ENCODE measurements at places on chromosomes 2 and 18. TPM values are rescaled to one million over a fixed set of nuclear protein-coding genes. Genes with fewer than 3 reads are reported as not detected.

The ASXL3 gene
- polyA plus RNA-seq: not detected

The HOXD4 gene
- polyA plus RNA-seq: not detected

The SERPINB13 gene
- polyA plus RNA-seq: not detected

The FIGLA gene
- not detected for polyA plus RNA-seq

The DSEL gene
- 0.07 TPM for polyA plus RNA-seq

- peak; percentile 60 for DNase-seq
Measured at GRCh38 chr2:69581774-69582581, 61.6 kb downstream of the AAK1 start.

GRCh38 chr2:237983922-237984321, 17.1 kb downstream of the UBE2F start:
- no peak for DNase-seq

DNA sequence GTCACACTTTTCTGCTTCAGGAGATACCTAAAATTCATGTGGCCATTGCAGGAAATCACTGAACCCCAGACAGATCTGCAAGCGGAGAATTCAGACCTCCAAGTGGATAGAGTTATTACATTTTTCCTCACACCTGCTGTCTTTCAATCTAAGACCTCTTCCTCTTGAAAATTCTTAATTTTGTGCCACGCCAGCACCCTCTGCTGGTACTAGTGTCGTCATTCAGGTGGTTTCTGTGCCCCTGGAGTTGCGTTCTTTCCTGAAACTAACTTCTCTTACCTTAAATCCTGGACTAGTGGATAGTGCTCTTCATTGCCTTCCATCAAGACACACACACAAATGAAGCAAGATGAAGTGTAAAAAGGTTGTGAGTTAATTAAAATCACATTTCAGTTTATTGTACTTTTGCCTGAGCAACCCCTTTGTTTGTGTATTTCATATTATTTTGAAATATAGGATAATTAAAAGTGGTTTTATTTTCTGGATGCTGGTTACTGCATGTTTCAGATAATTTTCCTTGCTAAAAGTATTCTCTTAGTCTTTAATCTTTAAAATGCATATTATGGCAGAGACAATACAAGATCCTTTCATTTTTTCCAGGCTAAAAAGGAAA, 1.6 kb upstream of the DNER start:
- DNase-seq: peak; percentile 34

DNA sequence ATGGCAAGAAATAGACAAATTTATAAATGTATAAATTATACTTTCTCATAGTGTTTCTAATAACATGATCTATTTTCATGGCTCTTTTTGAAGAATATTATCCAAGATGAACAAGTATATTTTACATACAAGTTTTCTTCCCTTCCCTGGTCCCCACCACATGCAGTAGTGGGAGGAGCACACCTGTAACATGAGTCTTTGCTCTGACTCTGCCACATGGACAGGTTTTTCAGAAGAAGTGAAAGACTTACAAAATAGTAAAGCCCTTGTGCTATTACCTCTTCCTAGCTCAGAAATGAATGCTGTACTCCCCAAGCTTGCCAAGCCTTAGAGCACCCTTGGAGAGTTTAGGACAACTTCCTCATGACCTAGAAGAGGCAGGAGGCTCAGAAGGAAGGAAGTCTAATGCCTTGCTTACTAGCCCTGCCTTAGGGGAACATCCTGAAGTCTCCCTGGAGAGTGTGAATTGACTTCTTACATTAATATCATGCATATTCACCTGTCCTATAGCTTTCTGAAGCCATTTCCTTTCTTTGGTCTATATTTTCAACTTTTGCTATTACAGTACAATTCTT, 18.4 kb downstream of the MXD1 start:
- DNase-seq: no peak

DNA sequence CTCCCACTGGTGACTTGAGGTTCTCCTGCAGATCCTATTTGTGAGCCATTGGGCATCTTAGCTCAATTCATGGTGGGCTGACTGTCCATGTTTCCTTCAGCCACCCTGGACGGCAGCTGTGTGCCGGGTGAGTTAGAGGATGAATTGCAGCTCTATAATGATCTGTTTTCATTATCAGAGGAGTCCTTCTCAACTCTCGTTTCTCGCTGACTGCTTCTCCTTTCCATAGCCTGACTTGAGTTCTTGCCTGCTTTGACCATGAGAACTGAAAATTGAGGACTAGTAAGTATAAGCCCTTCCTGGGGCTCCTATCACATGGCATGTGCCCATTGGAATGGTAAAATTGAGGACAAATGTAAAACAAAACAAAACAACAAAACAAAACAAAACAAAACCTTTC, 121.8 kb downstream of the CDC42EP3 start:
- no peak for DNase-seq

DNA sequence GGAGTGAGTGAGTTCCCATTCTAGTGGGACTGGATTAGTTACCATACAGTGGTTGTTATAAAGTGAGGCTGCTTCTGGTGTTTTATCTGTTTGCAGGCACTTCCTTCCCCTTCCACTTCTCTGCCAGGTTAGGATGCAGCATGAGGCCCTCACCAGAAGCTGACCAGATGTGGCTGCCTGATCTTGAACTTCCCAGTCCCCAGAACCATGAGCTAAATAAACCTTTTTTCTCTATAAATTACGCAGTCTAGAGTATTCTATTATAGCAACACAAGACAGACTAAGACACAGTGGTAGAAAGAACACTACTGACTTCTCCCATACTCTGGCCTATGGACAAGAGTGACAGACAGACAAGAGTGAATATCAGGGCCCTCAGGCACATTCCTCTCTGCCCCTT, 14.1 kb downstream of the LCT start:
- no peak for DNase-seq

DNA sequence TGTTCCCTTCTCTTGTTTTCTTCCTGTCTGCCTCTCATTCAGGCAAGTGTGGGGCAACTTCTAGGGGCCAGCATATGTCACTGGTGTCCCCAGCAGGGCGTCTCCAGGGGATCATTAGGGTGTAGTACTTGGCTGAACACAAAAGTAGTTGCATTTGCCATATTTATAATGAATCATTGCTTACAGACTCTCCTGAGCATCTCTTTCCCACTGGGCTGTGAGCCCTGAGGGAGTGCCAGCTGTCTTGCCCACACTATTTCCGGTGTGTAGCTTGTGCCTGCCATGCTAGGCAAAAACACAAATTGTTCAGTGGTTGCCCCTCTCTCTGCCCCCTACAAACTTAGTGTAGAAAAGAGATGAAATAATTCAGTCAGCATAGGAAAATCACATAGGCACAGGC, 40.8 kb upstream of the SCLY start:
- DNase-seq: no peak

GRCh38 chr2:230925879-230926765, 1.1 kb upstream of the GPR55 start:
- no peak for DNase-seq

- DNase-seq: no peak
Measured at GRCh38 chr18:75314117-75314516, 103.5 kb downstream of the TSHZ1 start.

DNA sequence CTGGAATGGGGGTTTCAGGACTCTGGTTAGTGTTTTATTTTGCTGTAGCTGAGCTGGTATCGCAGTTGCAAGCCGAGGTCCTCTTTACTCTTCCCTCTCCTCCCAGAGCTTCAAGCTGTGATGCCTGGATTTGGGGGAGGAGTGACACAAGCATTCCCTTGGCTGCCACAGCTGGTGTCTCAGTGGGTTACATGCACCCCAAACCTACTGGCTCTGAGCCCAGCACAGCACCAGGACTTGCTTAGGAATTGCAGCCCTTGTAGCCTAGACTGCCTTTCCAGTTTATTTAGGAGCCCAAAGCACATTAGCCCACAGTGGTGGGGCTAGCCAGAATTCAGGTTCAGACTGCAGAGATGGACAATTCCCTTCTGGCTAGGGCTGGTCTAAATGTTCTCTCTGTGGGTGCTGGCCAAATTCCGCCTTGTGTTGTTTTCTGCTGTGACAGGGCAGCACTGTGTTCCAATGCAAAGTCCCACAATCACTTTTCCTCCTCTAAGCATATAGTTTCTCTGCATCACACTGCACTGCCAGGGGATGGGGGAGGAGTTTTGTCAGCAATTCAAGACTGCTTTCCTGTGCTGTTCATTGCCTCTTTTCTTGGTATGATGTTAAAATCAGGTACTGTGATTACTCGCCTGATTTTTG, 122.8 kb downstream of the SLC4A10 start:
- DNase-seq: no peak

GRCh38 chr2:101175991-101176390, 24.8 kb upstream of the TBC1D8 start:
- DNase-seq: peak; percentile 86

GRCh38 chr2:196160946-196161345, 10.4 kb downstream of the STK17B start:
- DNase-seq: no peak

- DNase-seq: peak; percentile 32
Measured at GRCh38 chr2:217714287-217714751, 288.5 kb downstream of the TNS1 start.

- DNase-seq: no peak
Measured at GRCh38 chr2:109238580-109238979, 109.6 kb downstream of the SH3RF3 start.

- no peak for DNase-seq
Measured at GRCh38 chr2:46803547-46803878, 112.1 kb downstream of the MCFD2 start.
